ENCODE measurements at places on chromosomes 5 and 9. TPM values are rescaled to one million over a fixed set of nuclear protein-coding genes. Genes with fewer than 3 reads are reported as not detected.
A peak's percentile ranks its signal among the peaks of the same experiment; 100 is the strongest.

GRCh38 chr9:68825762-68826472 is 120.9 kb downstream of the PIP5K1B start:
- no peak for DNase-seq
- no peaks in the 10 kb centered on the region for H3K36me3 ChIP-seq
- H3K27ac ChIP-seq = no peak overlapping the region
- no peaks in the 10 kb centered on the region for H3K27me3 ChIP-seq
- H3K4me1 ChIP-seq = no peaks in the 10 kb centered on the region
- no peak overlapping the region for H3K4me3 ChIP-seq

GRCh38 chr9:132244582-132245455 is 83.0 kb downstream of the NTNG2 start:
- no peak overlapping the region for H3K27ac ChIP-seq
- H3K4me1 ChIP-seq = peaks cover 25% of the 10 kb centered on the region
- no peaks in the 10 kb centered on the region for H3K36me3 ChIP-seq
- no peak for DNase-seq

GRCh38 chr5:95759634-95760033 is 28.5 kb downstream of the RHOBTB3 start:
- peak overlapping the region; percentile 67 for H3K27ac ChIP-seq
- no peak overlapping the region for H3K4me3 ChIP-seq

GRCh38 chr5:607541-608428 is 4.4 kb upstream of the CEP72 start:
- DNase-seq = no peak
- no peaks in the 10 kb centered on the region for H3K36me3 ChIP-seq
- no peak overlapping the region for H3K4me3 ChIP-seq
- H3K4me1 ChIP-seq = peaks cover 25% of the 10 kb centered on the region

DNA sequence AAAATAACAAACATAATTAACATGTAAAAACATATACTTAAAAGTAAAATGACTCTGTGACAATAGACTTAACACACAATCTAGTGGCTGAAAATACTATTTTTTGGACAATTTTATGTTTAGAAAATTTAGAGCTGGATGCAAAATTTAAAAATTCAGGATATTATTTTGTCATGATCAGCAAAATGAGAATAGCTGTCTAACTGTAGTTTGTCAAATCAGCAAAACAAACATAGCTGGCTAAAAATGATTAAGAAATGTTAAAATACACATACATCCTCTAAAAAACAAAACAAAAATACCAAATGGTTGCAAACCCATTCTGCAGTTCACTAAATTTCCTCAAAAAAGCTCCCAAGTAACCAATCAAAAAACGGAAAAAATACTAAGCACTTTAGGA is 18.6 kb downstream of the C9orf72 start:
- peaks cover 28% of the 10 kb centered on the region for H3K36me3 ChIP-seq
- no peaks in the 10 kb centered on the region for H3K4me1 ChIP-seq
- H3K27me3 ChIP-seq = no peaks in the 10 kb centered on the region
- H3K4me3 ChIP-seq = no peak overlapping the region
- no peak for DNase-seq

GRCh38 chr5:154242442-154242841 is 51.9 kb downstream of the GALNT10 start:
- H3K4me1 ChIP-seq = peaks cover 11% of the 10 kb centered on the region
- no peak overlapping the region for H3K27ac ChIP-seq
- H3K27me3 ChIP-seq = no peaks in the 10 kb centered on the region
- no peaks in the 10 kb centered on the region for H3K36me3 ChIP-seq

DNA sequence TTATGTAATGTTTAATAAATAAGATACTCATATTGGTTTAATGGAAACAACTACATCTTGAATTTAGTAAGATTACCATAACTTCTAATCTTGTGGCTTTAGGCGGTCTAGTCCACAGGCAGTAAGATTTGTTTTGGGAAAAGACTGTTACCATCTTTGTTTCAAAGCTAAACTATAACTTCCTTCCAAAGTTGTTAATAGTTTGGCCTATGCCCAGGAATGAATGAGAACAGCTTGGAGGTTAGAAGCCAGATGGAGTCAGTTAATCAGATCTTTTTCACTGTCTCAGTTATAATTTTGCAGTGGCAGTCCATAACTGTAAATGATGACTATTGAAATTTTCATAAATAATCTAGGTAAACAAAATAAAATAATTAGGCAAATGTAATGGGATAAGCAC is 241.8 kb upstream of the KLF9 start:
- H3K27me3 ChIP-seq = no peaks in the 10 kb centered on the region
- no peaks in the 10 kb centered on the region for H3K36me3 ChIP-seq
- no peaks in the 10 kb centered on the region for H3K4me1 ChIP-seq
- H3K4me3 ChIP-seq = no peak overlapping the region
- no peak for DNase-seq

GRCh38 chr5:126836778-126837177 is 59.8 kb downstream of the LMNB1 start:
- no peak for DNase-seq
- no peaks in the 10 kb centered on the region for H3K4me1 ChIP-seq
- H3K4me3 ChIP-seq = no peak overlapping the region
- no peaks in the 10 kb centered on the region for H3K27me3 ChIP-seq

CATSPER3 gene
- total RNA-seq = 0.79 TPM

PCDHGA4 gene
- 0.30 TPM for total RNA-seq

CHSY3 gene
- total RNA-seq = 2.3 TPM

DNAJC25 gene
- 5.1 TPM for total RNA-seq

PCDHGC5 gene
- total RNA-seq = 0.50 TPM

DNA sequence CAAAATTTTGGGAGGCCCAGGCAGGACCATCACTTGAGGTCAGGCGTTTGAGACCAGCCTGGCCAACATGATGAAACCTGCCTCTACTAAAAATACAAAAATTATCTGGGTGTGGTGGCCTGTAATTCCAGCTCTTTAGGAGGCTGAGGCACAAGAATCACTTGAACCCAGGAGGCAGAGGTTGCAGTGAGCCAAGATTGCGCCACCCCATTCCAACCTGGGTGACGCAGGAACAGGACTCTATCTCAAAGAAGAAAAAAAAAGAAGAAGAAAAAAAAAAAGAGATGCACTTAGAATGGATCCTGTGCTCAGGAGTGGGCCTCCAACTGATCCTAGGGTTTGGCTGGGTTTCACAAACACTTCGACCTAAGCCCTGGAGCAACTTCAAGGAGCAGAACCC is 45.1 kb downstream of the GLDC start:
- H3K27me3 ChIP-seq = no peaks in the 10 kb centered on the region
- H3K4me3 ChIP-seq = no peak overlapping the region
- no peaks in the 10 kb centered on the region for H3K36me3 ChIP-seq
- H3K27ac ChIP-seq = no peak overlapping the region
- DNase-seq = no peak

Measured in natural killer cell (primary cell).